ENCODE measurements at places on chromosomes 1 and 21.

DNA sequence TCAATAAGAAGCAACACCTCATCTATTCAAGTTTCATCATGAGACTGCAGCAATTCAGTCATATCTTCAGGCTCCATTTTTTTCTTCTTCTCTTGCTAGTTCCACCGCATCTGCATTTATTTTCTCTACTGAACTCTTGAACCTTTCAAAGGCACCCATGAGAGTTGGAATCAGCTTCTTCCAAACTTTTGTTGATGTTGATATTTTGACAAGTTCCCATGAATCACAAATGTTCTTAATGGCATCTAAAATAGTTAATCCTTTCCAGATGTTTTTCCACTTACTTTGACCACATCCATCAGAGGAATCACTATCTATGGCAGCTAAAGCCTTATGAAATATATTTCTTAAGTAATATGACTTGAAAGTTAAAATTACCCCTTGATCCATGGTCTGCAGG lies 434.3 kb downstream of the GPATCH2 start:
- no peak for DNase-seq

DNA sequence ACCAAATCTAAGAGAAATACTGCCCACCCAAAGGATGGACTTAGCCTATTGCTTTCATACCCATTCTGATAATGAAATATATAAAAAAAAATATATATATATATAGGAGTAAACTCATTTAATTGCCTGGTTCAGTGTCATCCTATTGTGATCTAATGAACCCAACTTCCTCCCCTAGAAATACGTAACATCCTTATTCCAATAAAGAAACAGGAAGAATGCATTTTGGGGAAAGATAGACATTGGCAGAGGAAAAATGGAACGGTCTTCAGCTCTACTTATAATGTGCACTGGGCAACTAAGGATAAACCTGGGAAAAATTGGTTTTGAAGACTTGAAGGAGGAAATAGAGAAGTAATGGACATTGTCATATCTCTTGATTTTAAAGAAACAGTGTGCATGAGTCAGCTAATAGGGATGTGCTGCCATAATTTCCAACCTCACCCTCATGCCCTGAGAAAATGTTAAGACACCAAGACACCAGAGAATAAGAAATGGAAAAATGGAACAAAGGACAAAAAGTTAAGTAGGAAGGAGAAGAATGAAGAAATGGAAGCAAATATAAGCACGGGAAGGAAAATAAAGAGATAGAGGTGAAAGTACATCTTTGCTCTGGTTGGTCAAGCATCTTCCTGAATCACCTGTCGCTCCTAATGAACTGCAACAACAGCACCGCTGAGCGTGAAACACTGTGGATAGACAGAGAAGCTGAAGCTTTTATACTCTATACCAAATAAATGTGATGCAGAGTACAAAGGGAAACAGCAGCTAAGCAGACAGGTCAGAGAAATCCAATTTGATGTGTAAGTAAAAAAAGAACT lies 5.4 kb downstream of the UBR4 start:
- DNase-seq, result no peak

DNA sequence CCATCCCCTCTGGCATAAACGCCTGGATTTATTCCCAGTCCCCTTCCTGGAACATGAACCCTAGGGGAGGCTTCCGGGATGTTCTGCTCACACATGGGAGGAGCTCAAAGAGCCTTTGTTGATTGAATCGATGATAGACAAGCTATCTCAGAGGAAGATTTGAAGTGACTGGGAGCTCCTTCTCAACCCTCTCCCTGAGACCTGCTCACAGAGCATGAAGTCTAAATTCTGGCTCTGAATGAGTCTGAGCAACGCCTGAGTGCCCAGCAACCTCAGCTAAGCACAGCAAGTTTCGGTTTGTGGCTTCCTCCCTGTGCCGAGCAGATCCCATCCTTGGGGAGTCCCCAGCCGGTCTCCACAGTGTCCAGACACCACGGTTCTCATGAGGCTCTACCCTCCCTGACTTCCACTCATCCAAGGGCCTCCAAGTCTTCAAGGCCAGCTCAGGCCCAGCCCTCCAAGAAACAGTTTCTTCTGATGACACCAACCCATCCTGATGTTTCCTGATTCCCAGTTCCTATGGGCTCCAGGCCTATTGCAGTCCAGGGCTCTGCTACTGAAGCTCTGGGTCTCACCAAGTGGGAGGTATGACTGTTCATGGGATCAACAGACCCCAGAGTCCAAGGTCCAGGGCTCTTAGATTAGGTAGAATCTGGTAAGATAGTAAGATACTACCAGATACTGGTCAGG lies 190.8 kb downstream of the DYRK1A start:
- no peak for DNase-seq

GRCh38 chr1:114979278-114979891 lies 50.2 kb upstream of the TSHB start:
- peak; percentile 78 for DNase-seq

DNA sequence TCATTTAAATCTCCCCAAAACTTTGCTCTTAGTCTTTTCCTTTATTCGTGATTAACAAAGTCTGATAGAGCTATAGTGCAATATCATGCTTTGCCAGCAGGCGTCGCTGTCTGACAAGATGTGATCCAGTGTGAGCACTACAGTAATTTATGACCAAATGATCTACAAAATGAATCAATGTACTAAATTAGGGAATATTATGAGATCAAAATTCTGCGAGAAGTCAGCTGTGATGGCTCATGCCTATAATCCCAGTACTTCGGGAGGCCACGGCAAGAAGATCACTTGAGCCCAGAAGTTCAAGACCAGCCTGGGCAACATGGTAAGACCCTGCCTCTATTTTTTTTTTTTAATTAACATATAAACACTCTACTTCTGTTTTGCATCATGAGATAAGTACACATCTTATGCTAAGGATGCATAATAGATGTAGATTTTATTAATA lies 3.6 kb upstream of the SPSB1 start:
- peak; percentile 99 for DNase-seq

DNA sequence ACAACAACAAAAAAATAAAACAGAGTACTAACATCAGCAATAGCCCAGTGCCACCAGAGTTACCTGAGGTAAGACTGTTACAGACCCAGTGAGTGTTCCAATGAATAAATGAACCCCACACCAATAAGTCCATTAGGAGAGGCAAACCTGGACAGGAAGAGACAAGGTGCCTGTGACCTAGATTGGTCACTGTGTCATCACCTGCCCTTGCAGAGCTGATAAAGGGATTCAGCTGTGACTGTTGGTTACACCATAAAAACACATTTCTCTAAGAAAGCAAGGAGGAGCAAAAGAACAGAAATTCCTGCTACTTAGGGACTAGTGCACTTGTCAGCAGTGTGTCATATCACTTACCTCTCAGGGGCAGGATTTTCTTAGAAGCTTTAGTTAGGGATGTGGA lies 37.5 kb downstream of the CD2 start:
- no peak for DNase-seq

- DNase-seq, result no peak
Measured at GRCh38 chr1:226951286-226952117, 11.4 kb downstream of the COQ8A start.

DNA sequence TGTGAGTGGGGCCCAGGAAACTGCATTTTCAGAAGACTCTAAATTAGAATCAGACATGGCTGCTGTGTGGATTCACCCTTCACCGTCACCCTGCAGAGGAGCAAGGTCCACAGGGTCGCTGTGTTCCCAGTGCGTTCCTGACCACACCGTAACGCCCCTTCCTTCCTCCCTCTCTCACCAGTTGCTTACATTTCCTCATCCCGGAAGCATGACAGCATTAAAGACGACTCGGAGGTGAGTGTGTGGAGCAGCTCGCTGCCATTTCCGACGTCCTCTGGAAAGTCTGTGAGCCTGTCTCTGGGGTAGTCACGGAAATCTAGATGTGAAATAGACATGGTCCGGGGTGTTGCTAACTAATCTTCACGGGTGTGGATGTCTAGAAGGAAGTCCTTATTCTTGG lies 45.9 kb downstream of the FAAP20 start:
- peak; percentile 60 for DNase-seq

DNA sequence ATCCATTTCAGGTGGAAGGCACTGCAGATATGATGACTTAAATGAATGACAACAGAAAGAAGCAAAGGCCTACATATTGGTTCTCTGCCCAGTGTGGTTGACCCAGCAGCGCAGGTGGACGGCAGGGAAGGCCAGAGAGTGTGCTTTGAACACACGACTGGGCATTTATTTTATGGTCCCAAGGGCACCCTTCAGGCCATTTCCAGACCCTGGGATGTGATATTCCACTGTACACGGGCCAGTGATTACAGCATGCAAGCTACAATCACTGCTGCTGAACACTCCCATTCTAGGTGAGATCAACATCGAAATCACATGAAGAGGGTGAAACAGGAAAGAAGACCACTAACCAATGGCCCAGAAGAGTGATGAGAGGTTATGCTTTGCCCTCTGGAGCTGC lies 33.8 kb downstream of the PCNX2 start:
- DNase-seq, result no peak

- DNase-seq, result no peak
Measured at GRCh38 chr1:204836856-204837255, 33.8 kb upstream of the NFASC start.

GRCh38 chr1:91490501-91490900 lies 10.2 kb upstream of the CDC7 start:
- DNase-seq, result no peak

All from activated CD8-positive, alpha-beta memory T cell treated with anti-CD3 and anti-CD28 coated beads, Interleukin-2, amount 50 U/mL, for 48 hours (primary cell).